Kidney (tissue), 22 donors: ENCODE measurements at places on chromosomes 1 and 21. TPM values are rescaled to one million over a fixed set of nuclear protein-coding genes. Genes with fewer than 3 reads are reported as not detected.
A peak's percentile ranks its signal among the peaks of the same experiment; 100 is the strongest.

GRCh38 chr1:167756730-167757405 lies 35.1 kb downstream of the MPZL1 start:
- DNase-seq, result no peak

DNA sequence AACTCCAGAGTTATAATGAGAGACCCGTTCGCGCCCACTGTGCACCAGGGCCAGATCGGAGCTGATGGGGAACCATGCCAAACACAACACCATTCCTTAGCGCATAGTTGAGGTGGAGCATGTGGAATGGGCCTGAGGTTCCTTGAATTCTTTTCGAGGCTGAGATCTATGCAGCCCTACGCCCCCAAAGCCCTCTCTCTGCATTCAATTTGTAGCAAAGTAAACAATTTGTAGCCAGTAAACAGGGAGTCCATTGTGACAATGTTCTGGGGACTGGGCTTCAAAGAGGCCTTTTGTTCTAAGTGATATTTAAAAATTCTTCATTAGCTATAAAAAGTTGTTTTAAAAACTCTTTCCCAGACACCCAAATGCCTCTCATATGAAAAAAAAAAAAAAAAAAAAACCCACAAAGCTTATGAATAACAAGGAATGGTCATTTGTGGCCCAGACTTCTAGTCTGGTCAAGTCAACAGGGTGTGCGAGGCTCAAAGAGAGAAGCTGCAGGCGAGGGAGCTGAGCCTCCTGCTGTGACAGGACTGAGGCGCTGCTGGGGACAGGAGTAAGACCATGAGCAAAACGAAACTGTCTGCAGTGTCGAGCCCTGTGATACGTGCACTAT lies 30.6 kb upstream of the KCNE2 start:
- no peak for DNase-seq

DNA sequence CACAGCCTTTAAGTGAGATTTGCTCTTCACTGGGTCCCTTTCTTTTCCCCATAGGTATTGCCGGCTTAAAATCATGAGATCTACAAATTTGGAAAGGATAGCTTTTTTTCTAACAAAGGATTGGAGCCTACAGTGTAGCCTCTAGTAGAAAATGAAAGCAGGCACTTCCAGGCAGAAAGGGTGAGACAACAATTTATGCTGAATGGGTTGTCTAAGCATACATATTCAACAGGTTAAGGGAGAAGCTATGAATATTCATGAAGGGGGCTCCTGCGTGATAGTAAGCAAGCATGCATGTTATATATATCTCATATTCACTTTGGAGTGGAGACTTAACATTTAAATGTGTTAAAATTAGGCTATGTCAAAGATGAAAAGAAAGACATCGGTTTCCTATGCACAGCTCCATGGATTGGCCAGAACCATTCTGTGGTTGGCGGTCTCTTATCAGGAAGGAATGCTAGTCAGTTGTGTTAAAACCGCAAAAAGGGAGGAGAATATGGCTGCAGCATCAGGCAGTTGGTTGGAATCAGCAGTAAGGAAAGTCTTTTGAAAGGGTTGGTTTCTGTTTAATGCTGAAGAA lies 66.0 kb downstream of the VCAM1 start:
- no peak for DNase-seq

Gene NCSTN
- total RNA-seq, result 109 TPM

GRCh38 chr1:117367046-117368025 lies at the start of gene MAN1A2:
MAN1A2 (plus strand) TSS chr1:117367449; CDS start chr1:117368184, 735 bp downstream.
- DNase-seq, result peak; percentile 88

DNA sequence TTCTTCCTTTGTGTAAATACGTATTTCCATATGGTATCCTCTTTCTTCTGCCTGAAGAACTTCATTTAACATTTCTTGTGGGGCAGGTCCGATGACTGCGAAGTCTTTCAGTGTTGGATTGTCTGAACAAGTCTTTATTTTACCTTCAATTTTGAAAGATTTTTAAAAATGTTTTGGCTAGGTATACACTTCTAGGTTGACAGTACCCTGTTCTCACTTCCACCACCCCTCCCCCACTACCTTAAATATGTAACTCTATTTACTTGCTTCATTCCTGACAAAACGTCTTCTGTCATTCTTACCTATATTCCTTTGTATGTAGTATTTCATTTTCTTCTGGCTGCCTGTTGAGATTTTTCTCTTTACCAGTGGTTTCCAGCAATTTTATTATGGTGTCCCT lies 85.7 kb upstream of the ARTN start:
- DNase-seq, result no peak

Gene KRTAP21-2
- total RNA-seq, result not detected

- no peak for DNase-seq
These were observed 45.8 kb upstream of the FHAD1 start for GRCh38 chr1:15201221-15201620.

Gene KRTAP11-1
- not detected for total RNA-seq

Gene CD55
- total RNA-seq, result 69.5 TPM

DNA sequence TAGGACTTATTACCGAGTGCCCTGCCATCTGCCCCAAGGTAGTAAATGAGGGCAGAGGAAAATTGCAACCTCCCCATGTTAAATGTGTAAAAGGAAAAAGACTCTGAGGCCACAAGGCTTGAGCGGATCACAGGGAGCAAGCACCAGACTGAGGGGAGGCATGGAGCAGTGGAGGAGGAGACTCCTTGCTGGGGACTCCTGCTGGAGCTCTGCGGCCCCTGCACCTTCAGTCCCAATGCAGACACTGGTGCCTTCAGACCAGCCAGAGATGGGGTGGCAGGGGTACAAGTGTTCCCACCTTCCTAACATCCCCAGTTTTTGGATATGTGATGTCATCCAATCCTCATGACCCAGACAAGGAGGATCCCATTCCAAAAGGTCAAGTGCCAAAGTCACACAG lies 128.4 kb upstream of the NGF start:
- DNase-seq, result no peak

GRCh38 chr1:244789731-244790130 lies 45.7 kb upstream of the COX20 start:
- DNase-seq, result no peak

GRCh38 chr1:18641005-18641941 lies 10.6 kb downstream of the PAX7 start:
- no peak for DNase-seq

GRCh38 chr1:188343914-188344313 lies 1515.2 kb downstream of the PLA2G4A start:
- DNase-seq, result no peak

DNA sequence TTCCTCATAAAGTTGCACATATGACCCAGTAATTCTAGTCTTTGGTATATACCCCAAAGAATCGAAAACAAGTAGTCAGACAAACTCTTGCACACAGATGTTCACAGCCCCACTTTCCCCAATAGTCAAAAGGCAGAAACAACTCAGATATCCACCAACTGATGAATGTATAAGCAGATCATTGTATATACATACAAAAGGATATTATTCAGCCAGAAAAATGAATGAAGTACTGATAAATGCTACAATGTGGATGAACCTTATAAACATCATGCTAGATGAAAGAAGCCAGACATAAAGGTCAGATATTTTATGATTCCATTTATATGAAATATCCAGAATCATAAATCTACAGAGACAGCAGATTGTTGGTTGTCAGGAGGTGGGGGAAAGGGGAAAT lies 27.3 kb downstream of the SHCBP1L start:
- no peak for DNase-seq

DNA sequence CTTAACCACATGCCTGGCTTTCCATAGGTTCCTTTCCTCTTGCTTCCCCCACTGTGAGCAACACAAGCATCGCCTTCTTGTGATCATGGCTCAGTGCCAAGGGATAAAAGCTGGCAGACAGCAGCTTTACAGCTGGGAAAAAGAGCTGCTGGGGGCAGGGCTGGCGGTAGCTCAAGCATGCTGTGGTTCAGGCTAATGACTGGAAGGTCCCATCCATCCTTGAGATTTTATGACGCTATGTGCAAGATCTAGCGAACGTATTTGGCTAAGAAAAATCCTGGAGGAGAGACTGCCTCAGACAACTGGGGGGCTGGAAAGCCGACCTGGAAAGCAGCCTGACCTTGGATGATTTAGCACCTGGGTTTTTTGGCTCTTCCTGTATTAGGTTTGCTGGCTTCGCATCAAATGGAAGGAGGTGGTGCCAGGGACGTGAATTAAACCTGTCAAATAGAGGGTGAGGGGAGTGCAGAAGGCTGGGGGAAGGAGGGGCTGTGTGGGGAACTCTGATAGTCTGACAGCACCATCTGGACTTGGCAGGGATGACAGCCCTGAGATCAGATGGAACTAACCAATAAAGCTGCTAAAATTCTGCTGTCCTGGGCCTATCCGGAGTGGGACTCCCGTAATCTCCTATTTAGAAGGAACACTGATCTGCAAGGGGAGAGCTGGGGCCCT lies 34.8 kb downstream of the ZMYND12 start:
- peak; percentile 86 for DNase-seq

Gene FNDC5
- 0.35 TPM for total RNA-seq

DNA sequence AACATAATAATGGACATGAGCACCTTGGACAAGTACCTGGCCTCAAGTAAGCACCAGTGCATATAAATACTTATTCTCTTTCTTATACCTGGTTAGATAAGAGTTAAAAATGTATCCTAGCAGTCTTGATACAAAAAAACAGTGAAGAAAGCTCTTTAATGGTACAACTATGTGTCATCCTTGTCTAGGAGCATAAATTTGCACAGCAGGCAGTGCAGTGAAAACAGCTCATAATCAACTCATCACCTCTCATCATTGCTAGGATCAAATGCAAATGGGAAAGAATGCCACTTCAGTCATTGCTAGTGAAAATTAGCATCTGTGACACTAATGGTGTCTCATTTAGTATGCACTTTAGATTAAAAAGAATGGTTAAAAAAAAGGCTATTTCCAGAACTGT lies 7.6 kb downstream of the SAMSN1 start:
- DNase-seq, result no peak

DNA sequence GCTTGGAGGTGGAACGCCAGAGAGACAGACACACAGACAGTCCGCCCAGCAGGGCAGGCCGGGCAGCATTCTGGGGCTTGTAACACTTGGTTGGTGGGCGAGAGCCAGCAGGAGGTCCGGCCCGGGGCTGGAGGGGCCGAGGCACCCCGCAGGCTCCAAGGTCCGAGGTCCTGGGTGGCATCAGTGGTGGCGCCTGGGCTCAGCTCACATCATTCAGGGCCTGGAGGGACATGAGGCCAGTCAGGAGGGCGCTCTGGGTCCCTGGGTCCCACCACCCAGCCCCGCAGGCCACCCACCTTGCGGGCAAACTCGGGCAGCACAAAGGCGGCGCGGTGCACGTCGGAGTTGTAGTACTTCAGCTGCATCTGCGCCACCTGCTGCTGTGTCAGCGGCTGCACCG lies 5.2 kb downstream of the SRM start:
- DNase-seq, result no peak

Gene SLAMF8
- total RNA-seq, result 12.0 TPM

DNA sequence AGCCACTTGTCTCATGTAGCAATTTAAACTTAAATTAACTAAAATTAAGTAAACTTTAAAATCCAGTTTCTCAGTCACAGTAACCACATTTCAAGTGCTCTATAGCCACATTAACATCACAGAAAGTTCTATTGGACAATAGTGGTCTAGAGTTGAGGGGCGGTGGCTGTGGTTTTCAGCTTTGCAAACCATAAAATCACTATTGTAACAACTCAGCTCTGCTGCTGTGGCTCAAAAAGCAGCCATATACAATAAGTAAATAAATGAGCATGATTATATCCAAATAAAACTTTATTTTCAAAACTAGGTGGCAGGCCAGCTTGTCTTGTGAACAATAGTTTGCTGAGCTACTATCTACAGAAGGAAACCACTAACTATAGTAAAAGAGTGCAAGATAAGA lies 43.4 kb upstream of the C1orf53 start:
- DNase-seq, result no peak

- no peak for DNase-seq
These were observed 25.2 kb downstream of the COL6A1 start for GRCh38 chr21:46006547-46007491.

Gene FCRL6
- 1.4 TPM for total RNA-seq

- DNase-seq, result no peak
These were observed 16.3 kb downstream of the ARHGEF16 start for GRCh38 chr1:3470650-3471355.

- DNase-seq, result no peak
These were observed 128.6 kb downstream of the PCNX2 start for GRCh38 chr1:233166896-233167295.
